GM04503 (cell line): ENCODE measurements at places on chromosomes 16 and 17.

GRCh38 chr17:57875290-57876022, 25.6 kb upstream of the MRPS23 start:
- DNase-seq, result peak; percentile 89

DNA sequence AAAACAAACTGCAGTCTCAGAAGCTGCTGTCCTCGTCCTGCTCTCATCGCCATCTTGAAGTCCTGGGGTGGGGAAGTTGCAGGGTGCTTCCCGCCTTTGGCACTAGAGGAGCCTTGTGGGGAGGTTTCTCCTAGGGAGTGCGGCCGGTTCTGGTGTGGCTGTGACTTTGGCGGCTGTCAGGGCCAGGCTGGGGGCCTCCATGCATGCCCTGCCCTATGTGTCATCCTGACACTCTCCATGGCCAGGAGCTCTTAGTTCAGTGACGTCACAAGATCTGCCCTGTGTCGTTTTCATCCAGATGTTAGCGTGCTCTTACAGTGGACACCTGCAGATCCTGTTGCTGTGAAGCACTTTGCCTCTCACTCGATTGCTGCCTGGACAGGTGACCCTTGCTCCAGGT, 49.6 kb downstream of the PLD6 start:
- DNase-seq, result no peak

DNA sequence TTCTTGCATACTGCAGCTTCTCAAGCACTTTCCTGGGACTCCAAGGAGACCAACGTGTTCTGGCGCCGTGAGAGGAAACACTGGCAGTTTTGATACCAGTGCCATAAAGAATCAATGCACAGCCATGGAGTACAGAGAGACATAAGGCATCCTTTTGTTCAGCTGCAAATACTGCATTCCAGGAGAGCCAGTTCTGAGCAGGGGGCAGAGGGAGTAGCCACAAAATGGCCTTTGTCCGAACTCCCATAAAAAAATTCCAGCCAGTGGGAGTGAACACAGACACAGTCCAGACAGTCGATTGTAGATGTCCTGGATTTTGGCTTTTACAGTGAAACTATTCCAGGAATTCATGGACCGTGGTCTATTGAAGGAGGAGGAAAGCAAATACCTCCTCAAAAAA, 36.2 kb upstream of the TEKT3 start:
- DNase-seq, result peak; percentile 70

- DNase-seq, result no peak
These were observed 456.2 kb upstream of the CDH5 start for GRCh38 chr16:65910291-65910690.

DNA sequence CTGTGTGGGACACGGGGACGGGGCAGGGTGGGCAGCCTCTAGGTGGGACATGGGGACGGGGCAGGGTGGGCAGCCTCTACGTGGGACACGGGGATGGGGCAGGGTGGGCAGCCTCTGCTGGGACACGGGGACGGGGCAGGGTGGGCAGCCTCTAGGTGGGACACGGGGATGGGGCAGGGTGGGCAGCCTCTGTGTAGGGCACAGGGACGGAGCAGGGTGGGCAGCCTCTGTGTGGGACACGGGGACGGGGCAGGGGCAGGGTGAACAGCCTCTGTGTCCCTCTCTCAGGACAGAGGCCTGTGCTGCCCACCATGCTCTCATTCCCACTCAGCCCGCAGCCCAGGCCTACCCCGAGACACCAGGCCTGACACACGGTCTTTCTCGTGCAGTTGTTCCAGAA, 16.9 kb upstream of the MRPL38 start:
- no peak for DNase-seq

- DNase-seq, result no peak
These were observed 2.7 kb downstream of the ASGR2 start for GRCh38 chr17:7111784-7112509.

GRCh38 chr17:58970609-58971450, 135.8 kb downstream of the TRIM37 start:
- peak; percentile 22 for DNase-seq

DNA sequence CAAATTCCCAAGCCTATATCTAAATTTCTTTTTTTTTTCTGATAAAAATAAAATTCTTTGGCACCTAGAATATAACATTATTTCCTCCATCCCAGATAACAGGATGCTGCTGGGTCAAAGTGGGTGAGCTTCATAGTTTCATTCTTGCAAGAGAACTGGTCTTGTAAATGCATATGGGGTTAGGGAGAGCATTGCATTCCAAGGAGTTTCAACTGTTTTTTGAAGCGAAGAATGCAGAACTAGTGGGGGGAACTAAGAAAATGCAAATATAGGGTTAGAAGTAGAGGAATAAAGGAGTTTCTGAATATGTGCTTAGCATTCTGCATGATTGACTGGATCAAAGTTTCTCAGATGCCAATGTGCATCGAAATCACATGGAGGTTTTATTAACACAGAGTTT, 347.2 kb upstream of the XYLT1 start:
- no peak for DNase-seq

DNA sequence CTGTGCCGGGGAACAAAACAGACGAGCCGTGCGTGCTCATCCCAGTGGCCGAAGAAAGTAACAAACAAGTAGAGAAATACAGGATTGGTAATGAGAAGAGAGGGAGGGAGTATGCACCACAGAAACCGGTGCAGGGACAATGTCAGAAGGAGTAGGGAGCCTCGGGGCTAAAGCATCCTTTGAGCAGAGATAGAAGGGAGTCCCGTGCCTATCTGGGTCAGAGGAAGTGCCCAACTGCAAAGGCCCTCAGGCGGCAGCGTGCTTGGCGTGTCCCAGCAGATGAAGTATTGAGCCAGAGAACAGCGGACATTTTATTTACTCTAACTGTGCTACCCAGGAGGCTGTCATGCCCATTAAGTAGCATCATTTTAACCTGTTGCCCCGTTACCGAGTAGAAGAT, 114.9 kb upstream of the CACNG5 start:
- DNase-seq, result no peak

GRCh38 chr17:32588135-32588534, 101.3 kb downstream of the CDK5R1 start:
- no peak for DNase-seq

DNA sequence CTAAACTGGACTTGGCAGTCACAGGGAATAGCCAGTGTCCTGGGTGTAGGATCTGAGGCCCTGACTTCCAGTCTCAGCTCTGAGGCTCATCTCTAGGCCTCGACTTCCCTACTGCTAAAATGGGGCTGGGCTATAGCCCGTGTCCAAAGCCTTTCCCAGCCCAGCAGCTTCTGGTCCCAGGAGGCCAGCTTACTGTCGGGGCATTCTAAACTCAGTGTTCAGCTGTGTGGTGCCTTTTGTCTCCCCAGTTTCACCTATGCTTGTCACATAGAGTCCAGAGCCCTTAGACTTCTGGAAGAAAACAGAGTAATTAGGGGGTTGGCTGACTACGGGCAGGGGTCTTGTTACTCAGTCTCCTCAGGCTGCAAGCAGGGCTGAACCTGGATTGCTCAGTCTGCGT, 94.8 kb downstream of the WSCD1 start:
- no peak for DNase-seq

GRCh38 chr16:54706406-54706805, 224.3 kb upstream of the IRX5 start:
- DNase-seq, result no peak

DNA sequence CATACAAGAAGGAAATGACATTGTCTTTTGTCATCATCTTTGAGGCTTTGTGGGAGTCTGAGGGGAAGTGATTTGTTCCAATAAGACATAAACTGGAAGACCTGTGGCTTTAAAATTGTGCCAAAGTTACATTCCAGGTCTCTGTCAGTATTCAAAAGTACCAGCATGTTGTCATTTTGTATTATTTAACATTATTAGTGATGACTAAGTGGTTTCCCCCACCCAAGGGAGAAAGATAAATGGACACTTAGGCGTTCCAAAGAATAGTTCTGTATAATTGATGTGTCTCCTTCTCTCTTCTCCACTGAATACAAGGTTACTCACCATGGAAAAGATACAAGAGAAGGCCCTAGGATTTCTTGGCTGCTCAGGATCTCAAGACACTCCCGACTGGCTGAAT, 3.8 kb downstream of the CFAP97D1 start:
- peak; percentile 73 for DNase-seq

- no peak for DNase-seq
These were observed 128.9 kb downstream of the BRIP1 start for GRCh38 chr17:61734466-61734865.

DNA sequence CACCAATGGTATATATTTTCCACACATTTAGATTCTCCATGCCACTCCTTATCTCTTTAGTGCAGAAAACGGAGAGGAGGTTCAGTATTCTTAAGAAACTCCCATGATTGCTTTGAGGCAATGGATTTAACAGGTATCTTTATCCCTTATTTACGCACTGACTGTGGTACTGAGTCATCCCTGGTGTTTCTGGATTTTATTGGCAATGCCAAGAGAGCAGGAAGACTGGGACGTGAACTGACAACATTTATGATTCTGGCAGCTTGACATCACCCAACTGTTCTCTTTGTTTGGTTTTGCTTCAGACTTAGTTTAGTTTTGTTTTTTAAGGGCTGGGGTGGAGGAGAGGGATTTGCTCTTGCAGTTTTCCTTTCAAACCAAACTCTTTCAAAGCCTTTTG, 131.4 kb downstream of the WWOX start:
- no peak for DNase-seq

DNA sequence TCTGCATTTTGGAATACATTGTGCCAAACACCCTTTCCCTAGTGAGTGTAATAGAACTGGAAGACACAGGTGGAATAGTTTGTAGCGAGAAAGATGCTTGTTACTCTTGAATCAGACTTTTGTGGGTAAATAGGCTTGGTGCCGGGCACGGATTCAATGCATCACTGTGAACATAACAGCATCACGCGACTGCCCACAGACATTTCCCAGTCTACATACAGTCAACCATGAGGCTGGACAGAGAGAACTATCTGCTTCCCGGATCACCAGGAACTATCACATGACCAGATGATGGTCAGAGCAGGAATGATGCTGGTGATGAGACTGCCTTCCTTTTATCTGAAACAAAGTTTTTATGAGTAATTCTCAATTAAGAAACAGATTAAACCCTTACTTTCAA, 397 bp upstream of the KRTAP9-2 start:
- DNase-seq, result no peak

DNA sequence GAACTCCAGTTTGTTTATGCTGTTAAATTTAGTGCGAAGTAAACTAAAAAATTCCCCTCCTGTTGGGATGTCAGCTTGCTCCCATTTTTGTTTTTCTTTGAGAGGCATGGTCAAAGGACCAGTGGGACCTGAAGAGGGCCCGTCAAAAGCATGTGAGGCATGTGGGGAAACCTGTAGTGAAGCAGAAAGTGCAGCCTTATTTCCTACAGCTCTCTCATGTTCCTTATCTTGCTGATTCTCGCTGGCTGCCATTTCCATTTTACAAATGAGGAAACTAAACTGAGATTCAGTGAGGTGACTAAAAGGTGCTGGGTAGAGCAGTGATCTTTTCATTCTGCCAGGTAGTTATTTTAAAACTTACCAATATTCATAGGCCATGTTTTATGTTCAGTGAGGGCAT, 27.1 kb downstream of the EPN2 start:
- DNase-seq, result no peak

DNA sequence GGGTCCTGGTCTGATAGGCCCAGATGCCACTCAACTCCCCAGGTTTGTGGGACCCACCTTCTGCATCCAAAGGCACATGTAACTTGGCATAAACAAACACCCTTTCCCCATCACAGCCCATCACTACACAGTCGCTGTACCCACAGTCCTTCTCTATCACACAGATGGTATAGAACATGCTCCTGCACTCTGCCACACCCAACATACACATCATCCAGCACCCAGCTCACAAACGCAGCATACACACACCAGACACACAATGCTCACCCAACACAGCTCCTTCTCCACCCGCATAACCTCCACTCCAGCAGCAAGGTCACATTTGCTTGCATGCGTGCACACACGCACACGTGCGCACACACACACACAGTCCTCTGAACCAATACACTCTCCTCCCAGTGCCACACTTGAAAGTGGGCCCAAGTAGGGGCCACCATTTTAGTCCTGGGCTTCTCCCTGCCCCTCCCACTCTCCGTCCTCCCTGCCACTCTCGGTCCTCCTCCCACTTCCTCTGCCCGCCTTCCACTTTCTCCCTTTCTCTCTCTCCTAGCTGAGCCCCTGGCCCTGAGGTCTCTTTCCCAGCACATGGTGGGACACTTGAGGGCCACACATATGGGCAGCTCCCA, 8.5 kb upstream of the TMEM92 start:
- no peak for DNase-seq

- DNase-seq, result no peak
These were observed 176.3 kb downstream of the HS3ST4 start for GRCh38 chr16:25868106-25868505.

GRCh38 chr17:82117139-82118090, 19.4 kb upstream of the FASN start:
- DNase-seq, result no peak

GRCh38 chr17:60095381-60095780, 16.7 kb upstream of the HEATR6 start:
- no peak for DNase-seq

- DNase-seq, result no peak
These were observed 63.9 kb upstream of the DNAJA2 start for GRCh38 chr16:47037396-47037745.

DNA sequence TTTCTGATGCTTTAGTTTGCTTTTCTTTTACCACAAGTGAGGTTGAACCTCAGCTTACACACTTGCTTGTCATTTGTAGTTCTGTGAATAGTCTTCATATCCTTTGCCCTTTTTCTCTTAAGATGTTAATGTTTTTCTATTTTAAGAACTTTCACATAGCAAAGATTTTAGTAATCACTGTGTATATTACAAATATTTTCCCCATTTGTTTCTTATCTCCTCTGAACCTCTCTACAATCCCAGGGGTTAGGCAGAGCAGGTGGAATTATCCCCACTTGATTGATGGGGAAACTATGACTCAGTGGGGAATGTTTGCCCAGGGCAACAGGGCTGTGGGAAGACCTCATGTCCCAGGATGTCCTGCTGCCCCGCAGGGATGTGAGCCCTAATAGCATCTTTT, 11.7 kb upstream of the MYH3 start:
- peak; percentile 39 for DNase-seq

DNA sequence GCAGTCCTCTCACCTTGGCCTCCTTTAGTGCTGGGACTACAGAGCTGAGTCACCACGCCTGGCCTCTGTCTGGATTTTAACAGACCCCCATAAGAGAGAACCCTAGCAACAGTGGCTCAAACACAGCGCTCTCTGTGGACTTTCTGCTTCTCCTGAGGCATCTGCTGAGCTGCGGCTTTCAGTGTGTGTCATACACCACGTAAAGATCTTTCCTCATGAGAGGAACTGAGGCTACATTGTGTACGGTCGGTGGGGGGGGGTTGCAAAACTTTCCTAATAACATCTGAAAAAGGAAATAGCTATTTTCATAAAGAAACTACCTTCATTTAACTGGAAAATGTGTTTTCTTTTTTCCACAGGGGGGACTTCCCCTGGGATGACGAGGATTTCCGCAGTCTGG, 32.9 kb downstream of the DEF8 start:
- no peak for DNase-seq

DNA sequence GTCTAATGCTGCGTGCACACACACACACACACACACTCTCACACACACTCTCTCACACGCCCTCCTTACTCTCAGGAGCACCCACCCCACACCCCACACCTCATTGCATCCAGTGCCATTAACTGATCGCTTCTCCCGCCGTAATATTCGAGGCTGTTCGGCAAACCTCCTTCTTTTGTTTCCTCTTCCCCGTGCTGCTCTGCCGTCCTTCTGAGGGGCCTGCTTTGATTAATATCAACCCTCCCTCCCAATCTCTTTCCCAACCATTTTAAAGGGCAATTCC, 156.2 kb upstream of the TNRC6C start:
- no peak for DNase-seq
